ENCODE measurements at places on chromosomes 4 and X.

DNA sequence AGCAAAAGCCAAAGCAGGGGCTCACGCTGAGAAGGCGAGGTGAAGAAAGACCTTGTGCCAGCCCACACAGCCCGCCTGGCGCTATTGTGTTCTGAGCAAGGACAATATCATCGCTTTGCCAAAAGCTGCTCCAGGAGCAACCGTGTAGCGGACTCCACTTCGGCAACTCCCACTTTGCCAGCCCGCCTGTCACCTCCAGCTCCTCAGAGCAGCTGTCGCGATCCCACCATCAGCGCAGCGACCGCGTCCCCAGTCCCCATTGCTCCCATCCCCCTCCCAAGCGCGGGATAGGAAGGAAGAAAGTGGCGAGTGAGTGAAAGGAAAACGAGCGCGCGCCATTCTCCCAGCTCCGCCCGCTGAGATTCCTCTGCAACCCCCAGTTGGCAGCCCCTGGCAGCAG, 759 bp downstream of the ZC4H2 start:
- peak; percentile 8 for DNase-seq

- no peak for DNase-seq
These were observed 88.5 kb downstream of the KIT start for GRCh38 chr4:54746218-54746617.

DNA sequence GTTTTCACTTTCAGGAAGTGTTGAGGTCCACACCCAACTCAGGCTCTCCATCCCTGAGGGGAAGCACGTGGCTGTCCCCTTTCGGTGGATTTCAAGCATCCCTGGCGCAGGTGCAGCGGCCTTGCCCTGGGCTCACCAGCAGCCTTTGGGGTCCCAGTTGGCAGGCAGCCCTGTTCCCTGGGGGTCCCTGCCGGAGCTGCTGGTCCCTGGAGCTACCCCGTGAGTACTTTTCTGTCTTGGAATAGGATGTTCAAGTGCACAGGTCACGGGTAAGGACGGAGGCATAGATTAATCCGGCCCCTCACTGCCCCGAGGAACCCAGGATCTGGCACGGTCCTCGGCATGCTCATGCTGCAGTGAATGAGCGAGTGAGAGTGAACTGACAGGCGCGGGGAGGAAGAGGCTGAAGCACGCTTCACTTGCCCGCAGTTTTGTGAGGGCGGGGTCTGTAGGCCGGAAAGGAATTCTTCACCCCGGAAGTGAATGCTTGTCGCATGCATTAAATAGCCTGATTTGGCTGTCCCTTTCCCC, 117.2 kb upstream of the FAT1 start:
- DNase-seq = no peak

GRCh38 chr4:76373919-76374552, 46.9 kb downstream of the CCDC158 start:
- no peak for DNase-seq

DNA sequence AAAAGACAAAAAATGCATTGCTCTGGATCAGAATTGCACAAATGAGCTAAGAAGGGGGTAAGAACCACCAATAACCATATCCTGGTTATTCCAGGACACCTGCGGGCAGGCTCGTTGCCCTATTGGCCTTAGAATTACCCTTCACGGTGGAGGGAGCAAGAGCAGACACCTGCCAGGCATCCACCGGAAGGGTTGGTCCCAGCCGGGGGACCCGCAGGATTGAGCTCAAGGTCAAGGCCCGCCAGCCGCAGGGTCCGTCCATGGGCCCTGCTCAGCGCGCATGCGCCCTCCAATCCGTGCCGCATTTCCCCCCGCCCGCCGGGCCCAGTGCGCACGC, 575 bp downstream of the SLC25A6 start:
- DNase-seq = peak; percentile 96

GRCh38 chr4:69092190-69092589, 4.1 kb upstream of the UGT2B7 start:
- no peak for DNase-seq

DNA sequence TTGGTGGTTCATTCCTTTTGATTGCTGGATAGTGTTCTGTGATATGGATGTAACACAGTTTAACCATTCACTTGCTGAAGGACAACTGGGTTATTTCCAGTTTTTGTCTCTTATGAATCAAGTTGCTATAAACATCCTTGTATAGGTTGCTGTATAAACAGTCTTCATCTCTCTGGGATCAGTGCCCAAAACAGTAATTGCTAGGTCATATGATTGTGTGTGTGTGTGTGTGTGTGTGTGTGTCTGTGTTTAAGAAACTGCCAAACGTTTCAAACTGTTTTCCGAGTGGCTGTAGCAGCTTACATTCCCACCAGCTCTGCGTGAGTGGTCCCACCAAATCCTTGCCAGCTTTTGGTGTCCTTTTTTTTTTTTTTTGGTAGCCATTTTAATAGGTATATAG, 60.4 kb downstream of the F11 start:
- DNase-seq = no peak

- DNase-seq = no peak
These were observed 69.0 kb downstream of the GLRA2 start for GRCh38 chrX:14598330-14598729.

- DNase-seq = peak; percentile 1
These were observed 755.1 kb upstream of the IGFBP7 start for GRCh38 chr4:57865264-57865663.

- no peak for DNase-seq
These were observed 148.7 kb upstream of the TBC1D9 start for GRCh38 chr4:140904904-140905303.

DNA sequence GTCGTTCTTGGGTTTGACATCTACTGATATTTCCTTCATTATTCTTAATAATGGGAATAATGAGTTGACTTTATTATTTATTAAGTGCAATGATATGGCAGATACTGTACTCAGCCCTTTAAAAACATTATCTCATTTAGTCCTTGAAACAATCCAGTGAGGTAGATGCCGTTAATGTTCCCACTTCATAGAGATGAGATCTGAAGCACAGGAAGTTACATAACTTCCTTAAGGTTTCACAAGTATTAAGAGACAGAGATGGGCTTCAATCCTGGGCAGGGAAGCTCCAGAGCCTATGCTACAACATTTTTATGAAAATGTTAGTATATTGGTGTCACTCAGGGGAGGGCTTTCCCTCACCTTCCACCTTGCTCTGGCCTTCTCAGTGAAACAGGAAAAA, 9.7 kb upstream of the KLHL13 start:
- no peak for DNase-seq

- DNase-seq = no peak
These were observed 91.7 kb downstream of the FRMPD4 start for GRCh38 chrX:12229986-12230385.

DNA sequence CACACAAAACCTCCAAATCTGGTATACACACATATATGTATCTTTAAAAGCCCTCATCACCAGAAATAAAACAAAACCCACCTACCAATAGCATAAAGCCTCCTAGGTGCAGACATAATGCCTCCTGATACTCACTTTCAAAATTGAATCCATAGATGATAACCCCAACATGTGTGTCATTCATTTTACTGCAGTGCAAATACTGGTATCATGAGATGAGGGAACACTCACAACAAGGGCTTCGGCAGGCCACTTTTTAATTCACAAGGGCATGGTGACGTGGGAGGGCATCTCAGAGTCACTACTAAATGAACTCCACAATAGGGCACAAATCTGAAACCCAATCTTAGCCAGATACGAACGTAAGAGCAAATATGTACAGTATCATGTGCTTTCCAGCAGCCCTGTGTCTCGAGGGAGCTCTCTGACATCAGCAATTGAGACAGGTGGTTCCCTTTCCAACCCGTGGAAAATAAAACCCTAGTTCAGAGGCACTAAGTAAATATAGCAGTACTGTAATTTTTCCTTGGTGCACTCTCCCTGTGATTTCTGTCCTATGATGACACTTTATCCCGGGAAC, 14.1 kb upstream of the PPARGC1A start:
- no peak for DNase-seq

DNA sequence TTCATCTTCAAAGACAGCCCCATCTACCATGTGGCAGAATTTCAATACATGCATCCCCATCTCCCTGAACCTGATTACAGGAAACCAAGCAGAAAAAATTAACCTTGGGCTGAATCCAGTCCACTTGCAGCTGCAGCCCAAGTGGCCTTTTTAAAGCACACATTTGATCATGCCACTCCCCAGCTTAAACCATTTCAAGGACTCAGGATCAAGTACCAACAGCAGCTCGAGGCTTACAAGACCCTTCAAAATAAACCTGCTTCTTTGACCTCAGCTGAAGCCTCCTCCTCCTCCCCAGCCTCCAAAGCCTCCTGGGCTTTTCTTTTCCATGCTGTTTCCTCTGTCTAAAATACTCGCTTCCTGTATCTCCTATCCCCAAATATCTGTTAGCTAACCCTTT, 50.7 kb upstream of the KIT start:
- no peak for DNase-seq

DNA sequence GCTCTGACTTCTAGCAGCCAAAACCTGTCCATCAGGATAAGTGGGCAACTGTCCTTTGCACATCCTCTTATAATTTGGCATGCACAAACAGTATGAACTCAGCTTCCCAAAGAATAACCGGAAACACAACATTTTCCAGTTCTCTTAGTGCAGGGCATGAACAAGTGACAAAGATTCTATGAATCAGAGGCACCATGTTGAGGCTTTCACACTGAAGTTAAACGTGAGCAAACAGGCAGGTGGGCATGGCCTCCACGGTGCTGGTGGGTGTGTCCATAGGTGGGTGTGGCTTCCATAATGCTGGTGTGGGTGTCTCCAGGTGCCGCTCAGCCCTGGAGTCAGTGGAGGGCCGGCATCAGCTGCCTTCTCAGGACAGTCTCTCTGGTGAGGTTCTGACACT, 196.5 kb downstream of the SMIM20 start:
- DNase-seq = no peak

GRCh38 chr4:94412658-94413038, 39.1 kb upstream of the PDLIM5 start:
- DNase-seq = no peak

Data from GM13976 (cell line).